Sciatic nerve (tissue), 2 donors: ENCODE measurements at places on chromosomes 7 and 10. TPM values are rescaled to one million over a fixed set of nuclear protein-coding genes. Genes with fewer than 3 reads are reported as not detected.

- DNase-seq: no peak
These were observed 8.5 kb downstream of the CNOT4 start for GRCh38 chr7:135501402-135501801.

- DNase-seq: no peak
These were observed 73.4 kb upstream of the FAM13C start for GRCh38 chr10:59435707-59436106.

GRCh38 chr7:18644981-18645380, 149.4 kb downstream of the HDAC9 start:
- DNase-seq: no peak

Gene HMX2
- not detected for total RNA-seq

Gene ELFN1
- 2.4 TPM for total RNA-seq

DNA sequence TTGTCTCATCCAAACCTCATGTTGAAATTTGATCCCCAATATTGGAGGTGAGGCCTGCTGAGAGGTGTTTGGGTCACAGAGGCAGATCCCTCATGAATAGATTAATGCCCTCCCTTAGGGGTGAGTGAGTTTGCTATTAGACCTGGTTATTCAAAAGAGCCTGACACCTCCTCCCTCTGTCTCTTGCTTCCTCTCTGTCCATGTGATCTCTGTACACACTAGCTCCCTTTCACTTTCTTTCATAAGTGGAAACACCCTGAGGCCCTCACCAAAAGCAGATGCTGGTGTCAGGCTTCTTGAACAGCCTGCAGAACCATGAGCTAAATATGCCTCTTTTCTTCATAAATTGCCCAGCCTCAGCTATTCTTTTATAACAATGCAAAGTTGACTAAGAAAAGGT, 447.1 kb downstream of the MDFIC start:
- no peak for DNase-seq

DNA sequence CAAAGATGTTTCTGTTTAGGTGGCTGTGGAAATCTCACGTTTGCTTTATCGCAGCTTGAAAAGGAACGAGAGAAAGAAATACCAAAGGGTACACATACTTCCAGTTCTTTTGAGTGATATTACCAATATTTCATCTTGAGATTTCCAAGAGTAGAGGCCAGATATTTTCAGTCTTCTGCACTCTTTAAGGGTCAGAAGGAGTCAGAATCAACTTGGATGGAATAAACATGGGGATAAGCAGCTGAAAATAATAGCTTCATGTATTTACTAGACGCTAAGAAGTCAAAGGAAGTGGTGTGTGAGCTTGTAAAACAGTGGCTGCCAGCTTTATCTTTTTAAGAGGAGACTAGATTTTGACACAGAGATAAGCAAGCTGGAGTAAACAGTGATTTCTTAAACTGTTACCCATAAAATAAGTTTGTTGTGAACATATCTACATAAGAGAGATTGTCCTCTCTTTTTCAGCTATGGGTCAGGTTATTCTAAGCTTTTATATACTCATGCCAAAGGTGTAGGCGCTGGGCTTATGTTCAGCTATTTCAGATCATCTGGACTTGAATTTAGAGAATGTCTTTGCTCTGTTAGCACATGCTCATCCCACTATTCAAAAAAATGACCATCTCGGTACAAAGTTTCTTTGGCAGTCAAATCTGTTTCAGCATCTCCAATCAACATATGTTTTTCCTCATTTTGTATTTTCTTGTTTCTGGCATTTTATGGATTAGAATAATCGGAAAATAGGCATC, 170.8 kb upstream of the TCF7L2 start:
- no peak for DNase-seq

- no peak for DNase-seq
These were observed 164.1 kb downstream of the HECW1 start for GRCh38 chr7:43276547-43276946.

Gene NPSR1
- not detected for total RNA-seq

DNA sequence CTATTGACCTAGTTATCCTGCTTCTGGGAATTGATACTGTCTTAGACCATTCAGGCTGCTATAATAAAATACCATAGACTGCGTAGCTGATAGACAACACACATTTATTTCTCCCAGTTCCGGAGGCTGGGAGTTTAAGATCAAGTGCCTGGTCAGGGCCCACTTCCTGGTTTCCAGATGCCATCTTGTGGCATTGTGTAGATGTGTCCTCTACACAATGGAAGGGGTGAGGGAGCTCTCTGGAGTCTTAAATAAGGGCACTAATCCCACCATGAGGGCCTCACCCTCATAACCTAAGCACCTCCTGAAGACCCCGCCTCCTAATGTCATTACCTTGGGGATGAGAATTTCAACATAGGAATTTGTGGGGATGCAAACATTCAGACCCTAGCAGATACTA, 62.4 kb downstream of the SLC35B4 start:
- no peak for DNase-seq

Gene HOXA13
- 0.18 TPM for total RNA-seq

GRCh38 chr7:30057741-30058140, 29.5 kb downstream of the PLEKHA8 start:
- no peak for DNase-seq

GRCh38 chr7:41323806-41324205, 379.1 kb downstream of the INHBA start:
- no peak for DNase-seq

GRCh38 chr7:81857385-81857784, 87.5 kb upstream of the HGF start:
- DNase-seq: no peak

DNA sequence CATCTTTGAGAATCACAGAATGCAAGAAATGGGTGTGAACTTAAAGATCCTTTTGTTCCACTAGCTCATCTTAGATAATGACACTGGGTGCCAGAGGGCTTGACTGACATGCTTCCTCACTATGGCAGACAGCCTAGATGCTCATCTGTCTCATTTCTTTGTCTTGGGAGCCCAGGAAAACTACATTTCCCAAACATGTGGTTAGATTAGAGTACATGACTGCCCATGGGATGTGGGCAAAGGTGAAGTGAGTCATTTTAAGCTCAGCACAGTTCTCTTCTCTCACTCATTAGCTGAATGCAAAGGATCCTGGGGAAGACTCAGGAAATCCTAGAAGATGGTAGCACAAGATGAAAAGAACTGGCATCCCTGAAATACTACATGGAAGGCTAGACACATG, 32.5 kb upstream of the TBX20 start:
- no peak for DNase-seq

GRCh38 chr7:45036317-45036716, 36.3 kb downstream of the CCM2 start:
- no peak for DNase-seq

- no peak for DNase-seq
These were observed 333 bp upstream of the PLCE1 start for GRCh38 chr10:93993414-93993781.

DNA sequence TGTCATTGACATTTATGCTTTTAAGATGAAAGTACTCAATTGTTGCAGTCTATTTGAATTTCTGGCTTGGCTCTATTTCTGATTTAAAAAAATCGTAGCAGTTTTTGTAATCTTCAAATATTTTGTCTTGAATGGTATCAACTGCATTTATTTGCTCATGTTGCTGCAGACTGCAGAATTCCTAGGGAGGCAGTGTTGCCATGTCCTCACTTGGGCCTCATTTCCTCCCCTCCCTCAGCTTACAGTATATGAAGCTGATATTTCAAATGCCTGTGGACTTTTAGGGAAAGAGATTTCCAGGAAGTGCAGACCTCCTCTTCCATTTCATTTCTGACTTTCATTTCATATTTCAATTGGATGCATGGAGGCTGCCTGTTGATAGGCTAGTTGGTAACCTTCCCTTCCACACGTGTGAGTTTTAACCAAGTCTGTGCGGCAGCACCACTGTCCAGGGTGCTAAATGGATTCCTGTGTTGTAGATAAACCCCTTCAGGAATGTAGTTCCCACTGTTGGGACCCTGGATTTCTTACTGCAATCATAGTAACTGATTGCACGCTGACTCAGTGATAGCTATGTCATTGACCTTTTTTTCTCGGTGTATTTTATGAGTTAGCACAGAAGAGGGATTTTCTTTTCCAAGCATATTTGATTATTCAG, 17.5 kb downstream of the VPS50 start:
- no peak for DNase-seq

Gene MYO1G
- 8.8 TPM for total RNA-seq

DNA sequence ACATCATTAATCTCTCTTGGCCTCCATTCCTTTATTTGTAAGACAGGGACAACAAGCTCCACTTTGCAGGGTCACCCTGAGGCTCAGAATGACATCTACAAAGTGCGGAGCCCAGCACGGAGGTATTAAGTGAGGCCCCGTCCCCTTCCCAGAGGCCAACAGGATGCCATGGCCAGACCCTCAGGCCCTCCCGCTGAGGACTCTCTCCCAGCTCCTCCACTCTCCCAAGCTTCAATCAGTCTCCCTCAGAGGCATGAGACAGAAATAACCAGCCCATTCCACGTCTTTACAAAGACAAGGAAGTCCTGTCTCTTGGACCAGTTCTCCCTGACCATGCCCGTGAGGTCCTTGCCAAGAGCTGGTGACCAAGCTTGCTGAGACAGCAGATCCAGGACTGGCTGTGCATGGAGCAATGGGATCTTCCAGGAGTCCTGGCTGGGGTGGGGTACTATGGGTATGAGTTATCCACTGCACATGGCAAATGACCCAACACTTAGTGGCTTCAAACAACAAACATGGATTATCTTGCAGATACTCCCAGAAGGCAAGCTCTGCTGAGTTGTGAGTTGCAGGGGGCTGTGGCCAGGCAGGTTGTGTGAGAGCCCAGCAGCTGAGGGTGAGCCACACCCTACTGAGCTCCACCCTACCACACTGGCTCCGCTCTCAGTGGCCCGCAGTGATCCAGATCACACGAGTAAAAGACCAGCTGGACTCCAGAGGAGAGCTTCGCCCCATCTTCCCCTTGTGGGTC, 4.3 kb upstream of the PPIF start:
- no peak for DNase-seq

- no peak for DNase-seq
These were observed 7.6 kb upstream of the ORAI2 start for GRCh38 chr7:102425639-102426267.

Gene GNAI1
- 65.8 TPM for total RNA-seq

DNA sequence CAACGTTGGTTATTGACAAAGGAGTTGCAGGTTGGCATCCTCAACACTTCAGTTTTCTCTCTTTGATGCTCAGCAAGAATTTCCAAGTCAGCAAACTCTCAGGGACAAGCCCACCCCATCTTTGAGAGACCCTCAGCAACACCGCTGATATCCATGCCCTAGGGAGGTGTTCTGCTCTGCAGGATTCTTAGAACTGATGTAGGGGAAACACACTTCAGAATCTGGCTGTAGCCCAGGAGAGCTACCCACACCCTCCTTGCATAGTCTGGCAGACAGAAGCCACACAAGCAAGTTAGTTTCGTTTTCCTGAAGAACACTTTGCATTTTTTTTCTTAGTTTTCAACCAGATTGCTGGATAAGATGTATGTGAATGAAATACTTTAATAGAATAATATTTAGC, 822 bp downstream of the SAMD9L start:
- peak; percentile 48 for DNase-seq

Gene OR2AE1
- total RNA-seq: not detected

GRCh38 chr7:155167706-155168365, 97.7 kb downstream of the HTR5A start:
- no peak for DNase-seq

Gene CALN1
- total RNA-seq: 0.53 TPM

- no peak for DNase-seq
These were observed 91.2 kb downstream of the VTI1A start for GRCh38 chr10:112538168-112538567.

Gene SCART1
- total RNA-seq: 4.7 TPM

Gene SEMA3E
- total RNA-seq: 4.1 TPM

GRCh38 chr7:74441801-74442200, 11.9 kb upstream of the GTF2IRD1 start:
- DNase-seq: no peak

Gene LIPF
- not detected for total RNA-seq

Gene ETV1
- 45.3 TPM for total RNA-seq

- DNase-seq: no peak
These were observed 88.9 kb upstream of the GTF2I start for GRCh38 chr7:74568658-74569057.

DNA sequence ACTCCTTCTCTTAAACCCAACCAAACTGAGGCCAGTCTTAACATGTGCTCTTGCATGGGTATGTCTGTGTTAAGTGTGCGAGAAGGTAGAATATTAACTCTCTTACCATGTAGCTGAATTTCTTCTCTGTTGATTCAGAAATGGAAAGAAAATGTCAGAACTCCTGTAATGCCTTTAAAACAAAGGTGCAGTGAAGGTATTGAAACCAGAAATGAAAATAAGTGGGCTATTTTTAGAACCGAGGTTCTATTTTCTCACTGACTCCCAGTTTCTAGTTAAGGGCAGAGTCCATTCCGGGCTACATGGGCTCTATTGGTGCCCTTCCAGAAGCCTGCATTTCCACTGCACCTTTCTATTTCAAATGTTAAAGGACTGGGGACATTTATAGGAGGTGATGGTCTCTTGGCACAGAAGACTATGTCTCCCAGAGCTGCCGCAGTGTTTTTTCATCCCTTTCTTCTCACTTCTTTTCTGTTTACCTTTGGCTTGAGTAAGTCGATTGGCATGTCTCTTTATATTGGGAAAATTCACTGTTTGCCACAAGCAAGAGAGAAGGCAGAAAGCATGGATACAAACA, 174.9 kb downstream of the LRMDA start:
- no peak for DNase-seq

- DNase-seq: no peak
These were observed 347.0 kb downstream of the KCNMA1 start for GRCh38 chr10:77290528-77291155.

DNA sequence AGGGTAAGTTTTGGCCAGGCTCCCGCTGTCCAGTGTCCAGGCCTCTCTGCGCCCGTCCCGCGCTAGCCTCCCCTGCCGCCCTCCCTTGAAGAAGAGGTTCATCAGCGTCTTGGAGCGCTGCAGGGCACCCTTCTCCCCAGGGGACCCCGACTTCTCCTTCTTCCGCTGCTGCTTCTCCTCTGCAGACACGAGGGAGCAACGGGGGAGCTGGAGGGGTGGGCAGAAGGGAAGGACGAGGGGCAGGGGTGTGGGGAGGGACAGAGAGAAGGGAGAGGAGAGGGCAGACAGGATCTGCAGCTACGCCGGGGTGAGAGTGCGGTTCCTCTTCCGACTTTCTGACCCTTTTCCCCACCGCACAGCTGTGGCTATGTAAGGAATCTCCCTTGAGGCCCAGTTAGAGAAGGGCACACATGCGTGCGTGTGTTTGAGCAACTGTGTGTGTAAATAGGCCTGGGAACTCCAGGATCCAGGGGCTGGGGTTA, 12.8 kb downstream of the PDZD7 start:
- DNase-seq: no peak
